Endodermal cell (in vitro differentiated cells): ENCODE measurements at places on chromosomes 2 and 18.
A peak's percentile ranks its signal among the peaks of the same experiment; 100 is the strongest.

- no peak for DNase-seq
Observed at GRCh38 chr18:4251873-4252272, 203.2 kb downstream of the DLGAP1 start.

DNA sequence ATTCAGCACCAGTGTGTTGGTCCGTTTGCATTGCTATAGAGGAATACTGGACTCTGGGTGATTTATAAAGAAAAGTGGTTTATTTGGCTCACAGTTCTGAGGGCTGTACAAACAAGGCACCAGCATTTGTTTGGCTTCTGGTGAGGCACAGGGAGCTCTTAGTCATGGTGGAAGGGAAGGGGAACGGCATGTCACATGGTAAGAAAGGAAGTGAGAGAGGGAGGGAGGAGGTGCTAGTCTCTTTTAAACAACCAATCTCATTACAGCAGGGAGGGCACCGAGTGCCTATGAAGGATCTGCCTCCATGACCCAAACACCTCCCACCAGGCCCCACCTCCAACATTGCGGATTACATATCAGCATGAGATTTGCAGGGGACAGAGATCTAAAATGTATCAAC is 143.9 kb upstream of the DLX2 start:
- DNase-seq, result peak; percentile 55

DNA sequence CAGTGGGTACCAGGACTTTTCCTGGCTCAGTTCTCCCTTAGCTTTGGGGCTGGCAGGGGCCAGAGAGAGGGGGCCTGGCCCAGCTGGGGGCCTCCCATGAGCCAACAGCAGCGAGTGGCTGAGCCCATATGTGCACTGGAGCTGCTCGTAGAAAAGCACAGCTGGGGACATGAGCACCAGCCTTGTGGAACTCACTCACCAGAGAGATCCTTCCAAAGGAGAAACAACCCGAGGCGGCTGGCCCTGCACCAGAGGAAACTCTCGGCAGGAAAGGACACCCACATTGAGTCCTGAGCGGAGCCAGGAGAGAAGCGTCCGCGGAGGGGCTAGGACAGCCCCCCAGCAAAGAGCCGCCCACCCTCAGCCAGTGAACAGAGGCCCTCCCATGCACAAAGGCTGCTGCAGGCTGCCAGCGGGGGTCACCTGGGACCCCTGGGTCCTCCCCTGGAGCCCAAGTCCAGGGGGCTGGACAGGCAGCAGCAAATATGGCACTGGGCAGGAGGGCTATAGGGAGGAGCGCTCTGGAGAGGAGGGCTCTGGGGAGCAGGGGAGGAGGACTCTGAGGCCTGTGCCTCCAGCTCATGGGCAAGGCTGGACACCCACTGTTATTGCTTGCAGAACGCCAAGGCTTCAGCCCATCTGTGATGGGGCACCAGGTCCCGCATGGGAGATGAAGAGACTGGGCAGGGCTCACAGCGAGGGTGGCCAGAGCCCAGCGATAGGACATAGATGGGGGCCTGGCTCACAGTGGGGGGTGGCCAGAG is 42.1 kb upstream of the SNED1 start:
- DNase-seq, result peak; percentile 38

GRCh38 chr18:21056545-21056944 is 55.1 kb downstream of the ROCK1 start:
- DNase-seq, result no peak

- peak; percentile 75 for DNase-seq
Observed at GRCh38 chr18:28287146-28287545, 110.2 kb upstream of the CDH2 start.

DNA sequence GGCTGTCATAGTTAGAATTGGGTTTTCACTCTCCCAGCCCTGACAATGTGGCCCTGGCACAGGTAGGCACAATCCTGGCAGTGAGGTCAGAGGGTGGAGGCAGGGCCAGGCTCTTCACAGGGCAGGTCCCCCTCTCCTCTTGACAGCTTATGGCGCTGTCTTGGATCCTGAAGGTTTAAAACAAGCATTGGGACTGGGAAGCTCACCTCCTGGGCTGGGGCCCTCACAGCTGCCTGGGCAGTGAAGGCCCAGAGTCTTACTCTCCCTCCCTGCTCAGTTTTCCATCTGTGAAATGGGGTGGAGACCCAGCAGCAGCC is 23.3 kb downstream of the LBH start:
- DNase-seq, result no peak
